Type B pancreatic cell (in vitro differentiated cells): ENCODE measurements at places on chromosomes 16 and 17. TPM values are rescaled to one million over a fixed set of nuclear protein-coding genes. Genes with fewer than 3 reads are reported as not detected.
A peak's percentile ranks its signal among the peaks of the same experiment; 100 is the strongest.

GRCh38 chr16:57652695-57653471, 15.2 kb upstream of the ADGRG3 start:
- no peaks in the 10 kb centered on the region for H3K27me3 ChIP-seq
- no peak for DNase-seq
- no peaks in the 10 kb centered on the region for H3K36me3 ChIP-seq
- no peak overlapping the region for H3K27ac ChIP-seq
- peaks cover 16% of the 10 kb centered on the region for H3K4me1 ChIP-seq

DNA sequence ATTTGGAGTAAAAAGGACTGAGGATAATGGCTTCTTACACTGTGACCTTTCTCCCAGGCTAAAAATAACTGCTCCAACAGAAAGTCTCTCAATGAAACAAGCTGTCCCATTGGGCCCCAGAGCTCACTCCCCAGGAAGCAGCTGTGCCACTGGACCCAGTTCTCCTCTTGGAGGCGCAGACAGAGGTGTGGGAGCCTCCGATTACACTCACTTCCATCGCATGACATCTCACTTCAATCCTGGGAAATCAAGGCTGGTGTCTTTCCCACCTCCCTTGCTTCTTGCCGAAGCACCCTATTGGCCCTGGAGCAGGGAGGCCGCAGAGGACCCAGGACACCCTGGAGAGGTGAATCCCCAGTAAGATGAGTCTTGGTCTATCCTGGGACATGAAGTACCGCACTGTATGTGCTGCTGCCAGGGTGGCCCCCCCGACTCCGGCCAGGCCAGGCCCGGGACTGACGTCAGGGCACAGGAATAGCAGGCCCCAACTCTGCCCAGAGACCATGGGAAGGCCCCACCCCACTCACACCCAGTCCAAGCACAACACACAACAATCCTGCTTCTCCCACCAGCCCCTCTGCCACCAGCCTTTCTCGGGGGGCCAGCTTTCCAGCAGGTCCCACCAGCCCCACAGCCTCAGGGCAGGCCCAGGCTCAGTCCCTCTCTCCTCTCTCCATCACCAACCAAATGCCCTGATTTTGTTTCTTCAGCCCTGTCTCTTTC, 29.5 kb downstream of the SRL start:
- peak overlapping the region; percentile 41 for H3K27ac ChIP-seq
- H3K36me3 ChIP-seq = no peaks in the 10 kb centered on the region
- no peak for DNase-seq
- H3K4me3 ChIP-seq = no peak overlapping the region
- H3K27me3 ChIP-seq = no peaks in the 10 kb centered on the region

Gene PRSS33
- 0.39 and 2.4 TPM in 2 replicates for total RNA-seq

Gene NPIPA3
- total RNA-seq = not detected in 2 replicates

Gene ZNF205
- total RNA-seq = 15.0 and 18.2 TPM in 2 replicates

- no peak overlapping the region for H3K27ac ChIP-seq
- no peaks in the 10 kb centered on the region for H3K36me3 ChIP-seq
- no peaks in the 10 kb centered on the region for H3K27me3 ChIP-seq
- H3K4me1 ChIP-seq = no peaks in the 10 kb centered on the region
These were observed 32.1 kb upstream of the SMURF2 start for GRCh38 chr17:64694207-64694606.

- DNase-seq = no peak
- H3K27me3 ChIP-seq = peaks cover 85% of the 10 kb centered on the region
- H3K4me3 ChIP-seq = no peak overlapping the region
- H3K36me3 ChIP-seq = no peaks in the 10 kb centered on the region
These were observed 76.2 kb downstream of the CCT6B start for GRCh38 chr17:34885076-34885475.

GRCh38 chr17:17693253-17694168, 12.3 kb downstream of the RAI1 start:
- no peak for DNase-seq
- peak overlapping the region; percentile 88 for H3K4me3 ChIP-seq
- no peaks in the 10 kb centered on the region for H3K36me3 ChIP-seq
- no peaks in the 10 kb centered on the region for H3K27me3 ChIP-seq

DNA sequence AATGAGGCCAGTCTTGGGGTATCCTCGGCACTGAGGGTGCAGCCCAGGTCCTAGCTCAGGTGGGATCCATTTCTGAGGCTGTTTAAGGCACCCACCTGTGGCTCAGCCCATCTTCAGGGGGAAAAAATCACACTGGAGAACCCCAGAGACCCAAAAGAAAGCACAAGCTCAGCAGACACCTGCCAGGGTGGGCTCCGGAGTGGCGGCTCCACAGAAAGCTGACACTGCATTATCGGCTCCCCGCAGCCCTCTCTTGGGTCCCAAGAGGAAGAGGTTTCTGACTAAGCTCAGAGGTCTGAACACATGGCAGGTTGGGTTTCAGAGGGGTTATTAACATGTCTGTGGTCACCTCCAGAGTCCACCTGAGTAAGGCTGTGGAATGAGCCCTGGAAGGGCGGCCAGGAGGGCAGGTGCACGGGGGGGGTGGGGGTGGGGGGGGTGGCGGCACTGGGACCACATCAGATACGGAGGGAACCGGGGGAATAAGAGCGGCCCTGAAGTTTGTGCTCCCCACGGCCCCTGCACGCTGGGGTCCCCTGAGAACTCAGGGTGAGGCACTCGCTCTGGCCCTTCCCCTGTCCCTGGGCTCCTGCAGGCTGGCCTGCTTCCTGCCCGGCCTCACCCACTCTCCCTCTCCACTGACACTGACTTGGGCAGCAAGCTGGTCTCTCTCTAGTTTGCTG, 79.5 kb downstream of the TIMM22 start:
- no peak overlapping the region for H3K4me3 ChIP-seq
- H3K27me3 ChIP-seq = no peaks in the 10 kb centered on the region
- peaks cover 14% of the 10 kb centered on the region for H3K4me1 ChIP-seq

GRCh38 chr17:82138511-82138992, 40.5 kb upstream of the FASN start:
- no peaks in the 10 kb centered on the region for H3K36me3 ChIP-seq
- no peak overlapping the region for H3K4me3 ChIP-seq
- peaks cover 21% of the 10 kb centered on the region for H3K4me1 ChIP-seq
- no peaks in the 10 kb centered on the region for H3K27me3 ChIP-seq

Gene PCTP
- total RNA-seq = 20.6 and 22.1 TPM in 2 replicates

DNA sequence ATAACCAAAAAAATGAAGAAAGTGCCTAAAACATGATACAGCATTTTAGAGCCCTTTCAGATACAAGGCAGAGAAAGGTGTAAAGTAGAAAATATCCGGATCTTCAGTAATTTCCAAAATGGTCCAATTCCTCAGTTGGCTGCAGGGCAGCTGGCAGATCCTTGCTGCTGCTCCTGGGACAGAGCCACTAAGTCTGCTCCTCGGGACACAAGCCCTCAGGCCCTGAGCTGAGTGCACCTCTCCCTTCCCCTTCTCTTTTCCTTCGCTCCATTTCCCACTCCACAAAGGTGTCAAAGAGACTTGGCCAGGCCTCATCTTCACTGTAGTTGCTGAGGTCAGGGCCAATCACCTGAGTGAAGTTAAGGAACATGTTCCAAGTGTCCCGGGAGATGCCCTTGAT, 40.5 kb downstream of the DCUN1D3 start:
- DNase-seq = no peak
- H3K27ac ChIP-seq = no peak overlapping the region
- no peak overlapping the region for H3K4me3 ChIP-seq
- H3K4me1 ChIP-seq = peaks cover 2% of the 10 kb centered on the region
- peaks cover 37% of the 10 kb centered on the region for H3K36me3 ChIP-seq

Gene CACNG5
- 0.68 TPM in 1 of 2 replicates, not detected in the other for total RNA-seq

Gene TMEM132E
- total RNA-seq = 0.92 and 1.2 TPM in 2 replicates

- no peak for DNase-seq
- H3K4me1 ChIP-seq = no peaks in the 10 kb centered on the region
- no peaks in the 10 kb centered on the region for H3K36me3 ChIP-seq
These were observed at the start of gene OTOP2 for GRCh38 chr17:74924250-74924948. Gene OTOP2 (plus strand): TSS chr17:74924273. CDS start chr17:74924633, 360 bp downstream.

- DNase-seq = peak; percentile 86
- H3K27ac ChIP-seq = no peak overlapping the region
- peaks cover 3% of the 10 kb centered on the region for H3K27me3 ChIP-seq
- H3K4me3 ChIP-seq = peak overlapping the region; percentile 41
- no peaks in the 10 kb centered on the region for H3K36me3 ChIP-seq
These were observed 38.6 kb upstream of the FA2H start for GRCh38 chr16:74813109-74813641.

GRCh38 chr17:74380959-74381808, 13.9 kb downstream of the GPR142 start:
- no peaks in the 10 kb centered on the region for H3K36me3 ChIP-seq
- DNase-seq = no peak
- H3K27me3 ChIP-seq = peaks cover 9% of the 10 kb centered on the region
- peak overlapping the region; percentile 61 for H3K27ac ChIP-seq
- H3K4me1 ChIP-seq = peaks cover 16% of the 10 kb centered on the region
- no peak overlapping the region for H3K4me3 ChIP-seq

Gene PLD2
- total RNA-seq = 58.7 and 69.3 TPM in 2 replicates

DNA sequence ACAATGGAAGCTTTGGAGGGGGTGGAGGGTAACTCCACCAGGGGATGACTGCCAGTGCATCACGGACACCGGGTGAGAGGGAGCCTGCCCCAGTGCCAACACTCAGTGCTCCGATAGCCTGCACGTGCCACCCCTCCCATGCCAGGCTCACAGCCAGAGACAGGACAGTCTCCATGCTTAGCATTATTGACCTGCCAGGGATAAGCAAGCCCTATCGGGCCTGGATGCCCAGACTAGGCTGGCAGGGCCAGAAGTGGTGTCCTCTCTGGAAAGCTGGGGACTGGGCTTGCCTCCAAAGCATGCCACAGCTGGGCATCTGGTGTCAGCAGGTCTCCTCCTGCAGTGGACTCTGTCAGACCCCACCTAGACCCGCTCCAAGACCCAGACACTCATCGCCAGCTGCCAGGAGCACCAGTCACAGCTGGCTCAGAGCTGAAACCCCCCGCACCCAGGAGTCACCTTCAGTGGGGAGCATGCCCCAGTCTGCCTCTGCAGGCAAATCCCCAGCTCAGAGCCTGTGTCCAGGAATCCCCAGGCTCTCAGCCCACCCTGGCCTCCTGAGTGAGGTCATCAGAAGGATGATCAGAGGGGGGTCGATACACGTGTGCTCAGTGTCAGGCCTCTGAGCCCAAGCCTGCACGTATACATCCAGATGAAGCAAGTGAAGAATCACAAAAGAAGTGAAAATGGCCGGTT, 1.8 kb upstream of the RHBDF1 start:
- peaks cover 3% of the 10 kb centered on the region for H3K27me3 ChIP-seq
- peak overlapping the region; percentile 91 for H3K4me3 ChIP-seq
- peaks cover 25% of the 10 kb centered on the region for H3K4me1 ChIP-seq
- no peaks in the 10 kb centered on the region for H3K36me3 ChIP-seq

DNA sequence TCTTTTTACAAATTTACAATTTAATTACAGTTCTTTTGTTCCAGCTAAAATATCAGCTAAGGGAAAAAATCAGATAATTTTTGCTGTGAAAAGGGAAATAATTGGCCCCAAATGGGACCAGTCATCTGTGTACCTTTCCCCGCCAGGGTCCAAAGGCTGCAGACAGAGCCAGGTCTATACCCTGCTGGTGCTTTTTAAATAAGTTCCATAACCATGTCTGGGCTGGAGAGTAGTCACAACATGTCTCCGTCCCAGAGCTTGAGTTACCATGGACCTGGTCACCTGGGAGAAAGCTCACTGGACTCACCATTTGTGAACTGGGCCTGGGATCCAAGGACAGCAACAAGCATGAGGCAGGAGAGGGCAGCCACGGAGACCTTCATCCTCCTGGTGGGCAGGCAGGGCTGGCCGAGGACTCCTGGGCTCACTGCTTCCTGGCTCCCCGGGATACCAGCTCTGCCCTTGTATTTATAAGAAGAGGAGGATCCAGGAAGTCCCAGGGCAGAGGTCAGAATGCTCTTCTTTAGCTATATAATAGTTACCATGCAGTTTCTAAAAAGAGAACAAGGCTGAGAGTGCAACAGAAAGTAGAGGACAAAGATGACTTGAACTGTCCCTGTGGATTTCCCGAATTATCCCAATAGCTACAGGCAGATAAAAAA, at the start of gene CCL15:
CCL15 (minus strand) TSS at position 444 of the 662 bp plus-strand sequence; CDS start at position 383, 61 bp downstream.
- H3K4me3 ChIP-seq = peak within 1 kb of the TSS; percentile 65
- H3K27me3 ChIP-seq = peaks cover 11% of the 10 kb centered on the region
- no peak for DNase-seq
- H3K36me3 ChIP-seq = no peaks in the 10 kb centered on the region
- H3K27ac ChIP-seq = peak within 1 kb of the TSS; percentile 80

Gene ICAM2
- 1.2 TPM in 1 of 2 replicates, not detected in the other for total RNA-seq

- H3K36me3 ChIP-seq = no peaks in the 10 kb centered on the region
- peaks cover 6% of the 10 kb centered on the region for H3K4me1 ChIP-seq
- peaks cover 68% of the 10 kb centered on the region for H3K27me3 ChIP-seq
- H3K4me3 ChIP-seq = no peak overlapping the region
- H3K27ac ChIP-seq = no peak overlapping the region
These were observed 3.3 kb upstream of the CACNG5 start for GRCh38 chr17:66831383-66832210.

- no peak overlapping the region for H3K4me3 ChIP-seq
- H3K4me1 ChIP-seq = no peaks in the 10 kb centered on the region
- H3K27me3 ChIP-seq = no peaks in the 10 kb centered on the region
- no peaks in the 10 kb centered on the region for H3K36me3 ChIP-seq
These were observed 22.3 kb upstream of the ZFPM1 start for GRCh38 chr16:88430524-88431446.

- H3K36me3 ChIP-seq = no peaks in the 10 kb centered on the region
- peak; percentile 83 for DNase-seq
- H3K4me1 ChIP-seq = peaks cover 68% of the 10 kb centered on the region
- peak overlapping the region; percentile 73 for H3K27ac ChIP-seq
These were observed 12.0 kb upstream of the MEOX1 start for GRCh38 chr17:43673516-43674323.

- H3K27ac ChIP-seq = no peak overlapping the region
- peaks cover 14% of the 10 kb centered on the region for H3K27me3 ChIP-seq
- no peak overlapping the region for H3K4me3 ChIP-seq
- no peak for DNase-seq
- H3K36me3 ChIP-seq = no peaks in the 10 kb centered on the region
- H3K4me1 ChIP-seq = peaks cover 14% of the 10 kb centered on the region
These were observed 73.2 kb downstream of the NT5M start for GRCh38 chr17:17376362-17376761.

Gene TPSG1
- total RNA-seq = 0.43 TPM in 1 of 2 replicates, not detected in the other

Gene KREMEN2
- 4.5 and 7.7 TPM in 2 replicates for total RNA-seq

- DNase-seq = no peak
- H3K27me3 ChIP-seq = no peaks in the 10 kb centered on the region
- H3K4me3 ChIP-seq = peak overlapping the region; percentile 20
- peak overlapping the region; percentile 91 for H3K27ac ChIP-seq
These were observed 41.5 kb downstream of the TK2 start for GRCh38 chr16:66508248-66508913.

DNA sequence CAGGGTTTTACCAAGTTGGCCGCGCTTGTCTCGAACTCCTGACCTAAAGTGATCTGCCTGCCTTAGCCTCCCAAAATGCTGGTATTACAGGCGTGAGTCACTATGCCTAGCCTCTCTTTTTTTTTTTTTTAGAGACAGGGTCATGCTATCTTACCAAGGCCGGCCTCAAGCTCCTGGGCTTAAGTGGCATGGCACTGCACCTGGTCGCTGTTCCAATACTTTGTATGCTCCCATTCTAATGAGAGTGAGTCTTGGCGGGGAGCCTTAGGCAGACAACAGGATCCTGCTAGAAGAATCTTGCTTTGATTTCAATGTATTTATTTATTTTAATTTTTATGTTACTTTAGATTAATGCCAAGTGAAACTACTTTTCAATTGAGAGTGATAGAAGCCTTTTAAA, 21.9 kb downstream of the TOM1L2 start:
- no peaks in the 10 kb centered on the region for H3K27me3 ChIP-seq
- peaks cover 32% of the 10 kb centered on the region for H3K4me1 ChIP-seq
- peak overlapping the region; percentile 22 for H3K27ac ChIP-seq
- H3K4me3 ChIP-seq = no peak overlapping the region
- H3K36me3 ChIP-seq = peaks cover 8% of the 10 kb centered on the region

Gene KRT33B
- total RNA-seq = not detected in 2 replicates
